AG20443 (cell line): ENCODE measurements at places on chromosomes 2 and 18.

DNA sequence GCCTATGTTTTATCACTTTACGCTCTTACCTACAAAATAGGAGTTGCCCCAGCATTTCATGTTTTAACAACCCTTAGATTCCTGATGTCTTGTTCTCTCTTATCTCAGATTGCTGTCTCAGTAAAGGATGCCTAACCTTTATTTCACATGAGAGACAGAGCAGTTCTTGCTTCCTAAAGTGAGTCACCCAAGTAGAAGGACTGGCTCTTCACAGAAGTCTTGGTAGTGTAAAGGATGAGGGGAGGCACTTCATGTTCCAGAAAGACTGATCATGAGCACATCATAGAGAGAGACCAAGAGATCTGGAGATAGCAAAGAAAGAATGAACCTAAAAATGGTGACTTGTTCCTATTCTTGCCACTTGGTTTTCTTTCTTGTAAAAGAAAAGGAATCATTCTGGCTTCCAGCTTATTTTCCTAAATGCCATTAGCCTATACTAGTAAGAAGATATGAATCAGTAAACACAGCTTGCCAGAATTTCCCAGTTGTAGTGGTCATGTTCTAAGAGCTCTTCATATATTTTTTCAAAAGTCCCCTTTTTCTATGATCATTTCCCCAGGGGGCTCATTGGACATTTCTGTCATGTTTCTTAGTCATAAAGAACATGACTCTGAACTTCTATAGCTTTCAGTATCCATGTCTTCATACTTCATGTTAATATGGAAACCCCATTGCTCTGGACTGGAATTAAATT lies 54.9 kb downstream of the MAPRE2 start:
- DNase-seq: no peak

DNA sequence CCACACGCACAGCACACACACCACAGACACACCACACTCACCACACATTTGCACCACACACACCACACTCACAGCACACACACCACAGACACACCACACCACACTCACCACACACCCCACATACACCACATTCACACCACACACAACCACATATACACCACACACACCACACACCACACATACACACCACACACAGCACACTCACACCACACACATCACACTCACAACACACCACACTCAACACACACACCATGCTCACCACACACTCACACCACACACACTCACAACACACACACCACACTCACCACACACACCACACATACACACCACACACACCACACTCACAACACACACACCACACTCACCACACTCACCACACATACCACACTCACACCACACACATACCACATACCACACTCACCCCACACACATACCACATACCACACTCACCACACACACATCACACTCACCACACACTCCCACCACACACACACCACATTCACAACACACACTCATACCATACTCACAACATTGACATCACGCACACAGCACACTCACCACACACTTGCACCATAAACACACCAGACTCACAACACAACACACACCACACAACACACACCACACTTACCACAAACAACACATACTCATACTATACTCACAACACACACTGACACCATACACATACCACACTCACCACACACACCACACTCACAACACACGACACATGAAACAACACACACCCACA lies 60.0 kb downstream of the SDC1 start:
- DNase-seq: no peak

- DNase-seq: peak; percentile 15
These were observed 140.4 kb downstream of the ANKRD44 start for GRCh38 chr2:197170208-197170607.

DNA sequence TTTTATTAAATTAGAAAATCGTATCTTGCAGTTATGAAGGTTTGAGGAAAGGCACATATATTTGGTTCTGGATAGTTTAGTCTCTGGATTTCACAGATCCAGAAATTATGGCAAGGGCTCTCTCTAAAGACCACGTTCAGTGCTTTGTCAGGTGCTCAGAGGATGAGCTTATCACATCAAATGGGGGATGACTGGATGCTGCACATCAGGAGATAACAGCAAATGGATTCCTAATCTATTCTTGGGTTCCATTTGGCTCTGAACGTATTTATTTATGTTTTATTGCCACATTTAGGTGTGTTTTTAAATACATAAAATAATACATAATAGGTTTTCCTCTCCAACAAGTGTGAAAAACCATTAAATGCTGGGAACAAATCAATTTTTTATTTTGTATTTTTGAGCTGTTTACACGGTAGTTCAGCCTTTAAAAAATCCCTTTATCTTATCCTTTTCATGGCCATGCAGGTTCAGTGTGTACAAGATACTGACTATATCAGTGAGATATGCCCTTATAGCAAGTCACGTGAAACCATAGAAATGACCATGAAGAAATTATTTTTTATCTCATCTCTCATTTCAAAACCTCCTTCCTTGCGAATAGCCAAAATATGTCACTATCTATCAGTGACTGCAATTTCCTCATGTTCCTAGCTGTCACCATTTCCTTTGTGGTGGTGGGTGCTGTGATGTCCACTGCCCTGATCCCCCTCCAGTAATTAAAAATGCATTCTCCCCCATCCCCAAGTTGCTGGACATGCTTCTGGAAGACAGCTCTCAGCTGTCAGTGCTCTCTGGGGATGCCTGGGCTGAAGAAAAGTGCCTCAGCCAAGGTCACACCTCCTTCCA lies 25.9 kb upstream of the CXCR4 start:
- no peak for DNase-seq

GRCh38 chr2:61244694-61245093 lies 82.7 kb downstream of the C2orf74 start:
- no peak for DNase-seq

- peak; percentile 70 for DNase-seq
These were observed 89.0 kb upstream of the PPP1CB start for GRCh38 chr2:28662468-28663181.

DNA sequence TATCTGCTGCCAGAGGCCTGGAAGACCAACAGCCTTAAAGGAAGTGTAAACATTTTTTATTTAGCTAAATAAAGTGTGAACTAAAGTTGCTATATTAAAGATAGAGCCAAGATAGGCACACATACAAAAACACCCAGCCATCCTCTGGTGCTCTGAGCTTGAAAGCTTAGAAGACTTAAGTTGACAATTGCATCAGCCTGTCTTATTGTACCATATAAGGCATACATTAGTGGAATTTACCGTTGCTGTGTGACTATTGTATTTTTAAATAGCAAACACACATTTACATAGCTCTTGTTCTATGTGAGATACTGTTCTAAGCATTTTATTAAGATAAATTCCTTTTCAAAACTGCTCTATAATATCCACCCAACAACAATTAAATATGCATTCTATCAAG lies 736.6 kb upstream of the ZEB2 start:
- no peak for DNase-seq

DNA sequence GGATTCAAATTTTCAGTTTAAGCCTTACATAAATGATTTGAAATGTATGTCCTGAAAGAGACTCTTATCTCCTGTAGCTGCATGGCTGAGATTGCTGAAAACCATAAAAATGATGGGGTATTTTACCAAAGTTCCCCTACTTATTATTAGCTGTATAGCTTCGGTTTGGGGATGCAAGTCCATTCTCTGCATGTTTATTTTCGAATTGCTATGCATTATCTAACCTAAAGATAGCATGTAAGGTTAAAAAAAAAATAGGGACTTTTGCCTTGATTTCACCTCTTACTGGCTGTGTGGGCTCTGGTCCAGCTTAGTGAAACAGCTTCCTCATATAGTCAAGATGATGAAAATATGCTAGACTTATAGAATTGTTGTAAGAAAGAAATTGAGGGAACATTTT lies 14.0 kb upstream of the ACOXL start:
- no peak for DNase-seq

DNA sequence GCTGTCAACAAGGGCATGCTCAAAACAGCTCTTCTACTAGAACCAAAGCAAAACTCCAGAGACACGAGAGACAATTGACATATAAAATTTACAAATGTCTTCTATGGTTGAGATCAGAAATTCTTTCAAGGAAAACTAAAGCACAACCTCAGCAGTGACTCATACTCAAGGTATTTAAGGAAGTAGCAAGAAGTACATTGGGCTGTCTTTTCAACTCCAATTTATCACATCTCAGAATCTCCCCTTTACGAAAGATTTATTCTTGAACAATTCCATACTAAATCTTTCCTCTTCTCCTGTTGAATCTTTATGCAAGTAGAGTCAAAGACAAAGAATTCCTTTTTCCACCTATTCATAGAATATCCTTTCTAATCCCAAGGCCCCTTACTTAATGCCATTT lies 324.0 kb downstream of the IRS1 start:
- DNase-seq: no peak
